Sigmoid colon (tissue), 7 donors: ENCODE measurements at places on chromosomes 3 and 15. TPM values are rescaled to one million over a fixed set of nuclear protein-coding genes. Genes with fewer than 3 reads are reported as not detected.

DNA sequence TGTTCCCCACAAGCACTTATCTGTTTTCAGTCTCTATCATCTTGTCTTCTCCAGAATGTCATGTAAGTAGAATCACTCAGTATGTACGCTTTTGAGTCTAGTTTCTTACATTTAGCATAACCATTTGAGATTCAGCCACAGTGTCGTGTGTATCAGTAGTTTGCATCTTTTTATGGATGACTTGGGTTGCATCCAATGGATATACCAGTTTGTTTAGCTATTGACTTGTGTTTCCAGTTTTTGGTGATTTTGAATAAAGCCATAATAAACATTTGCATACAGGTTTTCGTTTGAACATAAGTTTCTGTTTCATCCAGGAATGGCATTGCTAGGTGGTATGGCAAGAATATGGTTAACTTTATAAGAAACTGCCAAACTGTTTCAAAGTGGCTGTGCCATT, 12.1 kb downstream of the GRIP2 start:
- DNase-seq: no peak
- H3K4me1 ChIP-seq: no peaks in the 10 kb centered on the region
- no peak overlapping the region for H3K27ac ChIP-seq
- no peaks in the 10 kb centered on the region for H3K27me3 ChIP-seq

EXD1 gene
- total RNA-seq: not detected

NANOGP8 gene
- total RNA-seq: not detected

ASB14 gene
- not detected for total RNA-seq

KBTBD12 gene
- total RNA-seq: 2.5 TPM
